Left ventricle myocardium inferior (tissue), 1 donor: ENCODE measurements at places on chromosomes 4 and X. TPM values are rescaled to one million over a fixed set of nuclear protein-coding genes. Genes with fewer than 3 reads are reported as not detected.
A peak's percentile ranks its signal among the peaks of the same experiment; 100 is the strongest.

PLP1 gene
- 7.0 TPM for total RNA-seq

DNA sequence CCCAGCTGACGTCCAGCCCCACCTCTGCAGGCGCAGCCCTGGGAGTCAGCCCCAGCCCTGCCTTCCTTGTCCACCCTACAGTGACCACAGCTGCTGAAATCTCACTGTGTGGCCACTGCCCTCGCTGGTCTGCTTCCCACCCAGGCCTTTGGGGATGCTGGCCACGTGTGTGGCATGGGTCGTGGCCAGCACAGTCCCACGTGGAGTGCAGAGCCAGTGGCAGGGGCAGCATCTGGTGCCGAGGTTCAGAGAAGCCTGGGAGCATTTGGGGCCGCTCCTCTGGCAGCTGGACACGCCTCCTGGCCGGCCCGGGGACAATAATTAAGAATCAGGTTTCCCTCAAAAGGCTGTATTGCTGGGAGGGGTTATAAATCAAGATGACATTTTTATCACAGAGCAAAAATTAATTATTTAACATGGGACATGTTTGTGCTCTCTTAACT lies 92.1 kb downstream of the HMX1 start:
- no peaks in the 10 kb centered on the region for H3K4me1 ChIP-seq
- H3K4me3 ChIP-seq: no peak overlapping the region
- H3K27ac ChIP-seq: no peak overlapping the region
- peaks cover 78% of the 10 kb centered on the region for H3K27me3 ChIP-seq
- no peak for DNase-seq
- no peaks in the 10 kb centered on the region for H3K36me3 ChIP-seq

GRCh38 chr4:181796502-181796901 lies 446.7 kb upstream of the TENM3 start:
- no peak for DNase-seq
- H3K36me3 ChIP-seq: no peaks in the 10 kb centered on the region
- H3K27ac ChIP-seq: no peak overlapping the region

CNGA1 gene
- total RNA-seq: not detected

THOC2 gene
- total RNA-seq: 27.4 TPM

ARHGAP24 gene
- total RNA-seq: 13.7 TPM

- DNase-seq: no peak
- H3K27ac ChIP-seq: peak overlapping the region; percentile 41
- no peaks in the 10 kb centered on the region for H3K36me3 ChIP-seq
- no peak overlapping the region for H3K4me3 ChIP-seq
- H3K4me1 ChIP-seq: peaks cover 79% of the 10 kb centered on the region
- no peaks in the 10 kb centered on the region for H3K27me3 ChIP-seq
Observed at GRCh38 chr4:113673450-113673849, 88.1 kb downstream of the CAMK2D start.

SFRP2 gene
- total RNA-seq: 0.14 TPM

DNA sequence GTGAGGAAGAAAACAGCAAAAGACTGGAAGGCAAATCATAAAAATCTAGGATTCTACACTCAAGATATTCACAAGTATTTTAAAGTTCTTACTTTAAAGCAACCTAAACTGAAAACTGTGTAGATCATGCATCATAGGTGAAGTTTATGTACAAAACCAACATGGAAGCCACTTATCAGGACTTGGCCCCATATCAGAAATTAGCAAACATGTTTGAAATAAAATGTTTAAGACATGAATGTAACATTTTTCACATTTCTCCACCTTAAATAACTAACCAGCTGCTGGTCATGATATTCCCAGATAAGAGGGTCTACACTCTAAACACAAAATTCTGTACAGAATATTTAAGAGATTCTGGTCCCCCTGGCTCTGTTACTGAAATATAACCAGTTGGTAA lies 38.5 kb downstream of the APBB2 start:
- H3K27me3 ChIP-seq: no peaks in the 10 kb centered on the region
- DNase-seq: no peak
- no peaks in the 10 kb centered on the region for H3K36me3 ChIP-seq
- no peak overlapping the region for H3K4me3 ChIP-seq
- peak overlapping the region; percentile 62 for H3K27ac ChIP-seq

- H3K27me3 ChIP-seq: no peaks in the 10 kb centered on the region
- no peak for DNase-seq
- no peak overlapping the region for H3K4me3 ChIP-seq
Observed at GRCh38 chr4:126800575-126801141, 832.1 kb upstream of the INTU start.

- H3K36me3 ChIP-seq: no peaks in the 10 kb centered on the region
- no peaks in the 10 kb centered on the region for H3K4me1 ChIP-seq
- H3K27ac ChIP-seq: no peak overlapping the region
- no peak for DNase-seq
- H3K4me3 ChIP-seq: no peak overlapping the region
Observed at GRCh38 chr4:108129196-108129595, 39.5 kb downstream of the LEF1 start.

- no peak overlapping the region for H3K27ac ChIP-seq
- no peak overlapping the region for H3K4me3 ChIP-seq
- no peaks in the 10 kb centered on the region for H3K27me3 ChIP-seq
Observed at GRCh38 chrX:20718592-20719380, 452.1 kb upstream of the RPS6KA3 start.

DNA sequence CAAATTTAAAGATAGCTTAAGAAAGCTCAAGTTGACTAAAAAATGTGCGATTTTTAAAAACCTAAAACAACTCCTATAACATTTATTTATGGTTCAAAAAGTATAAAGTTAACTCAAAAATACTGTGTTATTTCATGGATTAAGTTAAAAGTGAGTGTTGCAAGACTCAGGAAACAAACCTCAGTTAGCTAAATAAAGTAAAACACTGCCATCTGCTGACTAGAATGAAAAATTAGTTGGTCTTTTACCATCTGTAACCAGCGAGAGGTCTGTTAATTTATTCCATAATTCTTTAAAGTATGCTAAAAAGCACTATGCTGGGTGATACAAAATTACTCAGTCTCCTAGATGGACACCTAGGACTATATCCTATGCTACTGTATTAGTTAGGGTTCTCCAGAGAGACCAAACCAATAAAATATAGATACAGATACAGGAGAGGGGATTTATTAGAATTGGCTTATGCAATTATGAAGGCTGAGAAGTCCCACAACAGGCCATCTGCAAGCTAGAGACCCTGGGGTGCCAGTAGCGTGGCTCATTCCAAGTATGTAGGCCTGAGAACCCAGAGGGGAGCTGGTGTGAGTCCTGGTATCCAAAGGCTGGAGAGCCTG lies 4.9 kb upstream of the WDFY3 start:
- no peaks in the 10 kb centered on the region for H3K36me3 ChIP-seq
- H3K4me3 ChIP-seq: no peak overlapping the region
- DNase-seq: no peak
- no peaks in the 10 kb centered on the region for H3K27me3 ChIP-seq
- H3K4me1 ChIP-seq: peaks cover 30% of the 10 kb centered on the region
- H3K27ac ChIP-seq: no peak overlapping the region

GRCh38 chr4:151841107-151841506 lies 80.3 kb upstream of the GATB start:
- peaks cover 3% of the 10 kb centered on the region for H3K4me1 ChIP-seq
- no peak overlapping the region for H3K4me3 ChIP-seq
- no peaks in the 10 kb centered on the region for H3K36me3 ChIP-seq
- no peak overlapping the region for H3K27ac ChIP-seq
- DNase-seq: no peak

CYBB gene
- total RNA-seq: 18.7 TPM

CLNK gene
- total RNA-seq: not detected

MAGED4 gene
- 0.47 TPM for total RNA-seq

DNA sequence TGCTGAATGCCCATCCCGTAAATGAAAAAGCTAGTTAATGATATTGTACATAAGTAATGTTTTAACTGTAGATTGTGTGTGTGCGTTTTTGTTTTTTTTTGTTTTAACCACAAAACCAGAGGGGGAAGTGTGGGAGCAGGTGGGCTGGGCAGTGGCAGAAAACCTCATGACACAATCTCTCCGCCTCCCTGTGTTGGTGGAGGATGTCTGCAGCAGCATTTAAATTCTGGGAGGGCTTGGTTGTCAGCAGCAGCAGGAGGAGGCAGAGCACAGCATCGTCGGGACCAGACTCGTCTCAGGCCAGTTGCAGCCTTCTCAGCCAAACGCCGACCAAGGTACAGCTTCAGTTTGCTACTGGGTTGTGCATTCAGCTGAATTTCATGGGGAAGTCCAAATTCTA lies at the start of gene SPP1:
SPP1 (plus strand) TSS at position 249 of the 400 bp plus-strand sequence. CDS start 1,182 bp downstream, outside the sequence.
- H3K27me3 ChIP-seq: peaks cover 33% of the 10 kb centered on the region
- no peak within 1 kb of the TSS for H3K27ac ChIP-seq
- H3K4me1 ChIP-seq: no peaks in the 10 kb centered on the region
- DNase-seq: no peak
- no peaks in the 10 kb centered on the region for H3K36me3 ChIP-seq

DNA sequence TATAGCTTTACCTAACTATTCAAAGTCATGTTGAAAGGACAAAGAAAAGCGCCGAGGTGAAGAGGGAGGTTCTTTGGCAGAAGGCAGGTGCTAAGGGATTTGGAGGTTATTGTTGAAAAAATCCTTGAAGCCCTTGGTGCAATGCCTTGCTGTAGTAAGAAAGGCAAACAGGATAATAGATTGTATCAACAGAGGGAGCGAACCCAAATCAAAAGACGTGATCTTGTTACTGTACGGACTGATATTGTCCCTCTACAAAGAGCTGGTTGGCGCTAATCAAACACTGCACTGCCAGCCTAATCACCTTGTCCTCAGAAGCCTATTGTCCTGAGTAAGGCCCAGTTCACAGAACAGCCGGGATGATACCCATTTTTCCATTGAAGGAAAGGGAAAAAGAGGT lies 182.9 kb downstream of the ZIC3 start:
- H3K36me3 ChIP-seq: no peaks in the 10 kb centered on the region
- H3K27me3 ChIP-seq: no peaks in the 10 kb centered on the region
- no peak overlapping the region for H3K27ac ChIP-seq
- no peak overlapping the region for H3K4me3 ChIP-seq
- DNase-seq: no peak

DRD5 gene
- not detected for total RNA-seq

- peaks cover 10% of the 10 kb centered on the region for H3K36me3 ChIP-seq
- H3K27ac ChIP-seq: no peak overlapping the region
- peaks cover 26% of the 10 kb centered on the region for H3K27me3 ChIP-seq
- no peak for DNase-seq
- H3K4me1 ChIP-seq: peaks cover 36% of the 10 kb centered on the region
- no peak overlapping the region for H3K4me3 ChIP-seq
Observed at GRCh38 chr4:5712517-5712916, 1.5 kb downstream of the EVC start.

DNA sequence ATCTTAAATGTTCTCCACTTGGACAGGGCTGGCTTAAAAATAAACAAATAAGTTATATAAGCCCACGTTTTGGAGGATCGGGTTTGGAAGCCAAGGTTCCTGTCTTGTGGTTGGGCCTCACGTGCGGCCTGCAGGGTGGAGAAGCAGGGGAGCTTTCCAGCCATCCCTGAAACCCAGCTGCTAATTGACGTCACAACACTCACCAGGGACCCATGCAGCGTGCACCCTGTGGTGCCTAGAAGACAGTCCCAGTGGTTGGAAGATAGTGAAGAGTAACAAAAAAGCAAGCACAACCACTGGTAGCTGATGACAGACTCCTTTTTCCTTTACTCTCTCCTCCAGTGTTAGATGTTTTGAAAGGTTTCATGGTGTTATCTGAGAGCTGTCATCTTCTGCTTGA lies 142.0 kb upstream of the RBPJ start:
- peak; percentile 65 for DNase-seq
- peaks cover 7% of the 10 kb centered on the region for H3K4me1 ChIP-seq
- no peaks in the 10 kb centered on the region for H3K36me3 ChIP-seq
- H3K4me3 ChIP-seq: no peak overlapping the region
- peaks cover 19% of the 10 kb centered on the region for H3K27me3 ChIP-seq

GRCh38 chrX:54085666-54086065 lies 41.4 kb upstream of the PHF8 start:
- peaks cover 4% of the 10 kb centered on the region for H3K36me3 ChIP-seq
- H3K27ac ChIP-seq: no peak overlapping the region
- no peak overlapping the region for H3K4me3 ChIP-seq
- H3K4me1 ChIP-seq: no peaks in the 10 kb centered on the region

DNA sequence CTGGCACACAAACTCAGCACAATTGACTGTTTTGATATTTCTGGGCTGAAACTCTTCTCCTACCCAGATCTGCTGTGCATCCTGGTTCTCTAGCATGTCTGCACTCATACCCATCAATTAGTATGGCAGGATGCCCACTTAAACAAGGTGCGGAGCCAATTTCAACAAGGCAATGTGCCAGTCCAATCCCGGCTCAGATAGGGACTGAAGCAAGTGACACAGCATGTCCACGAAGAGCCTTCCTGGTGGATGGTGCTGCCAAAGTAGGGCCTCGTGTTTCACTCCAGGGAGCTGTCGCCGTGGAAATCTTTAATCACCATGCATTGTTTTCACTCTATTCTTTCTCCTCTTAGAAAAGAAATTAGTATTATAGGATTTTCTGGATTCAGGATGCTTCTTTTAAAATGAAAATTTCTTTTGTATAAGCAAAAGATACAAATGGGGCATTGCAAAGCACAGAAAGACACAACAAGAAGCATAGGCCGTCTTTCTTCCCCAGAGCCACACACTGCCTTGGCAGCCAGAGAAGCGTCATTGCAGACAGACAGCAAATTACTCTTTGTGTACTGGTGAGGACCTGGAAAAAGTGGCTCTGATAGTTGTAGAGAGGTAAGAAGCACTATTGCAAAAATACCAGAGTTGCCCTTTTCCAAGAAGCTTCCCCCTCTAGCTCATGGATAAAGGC lies 40.6 kb upstream of the LSM6 start:
- no peaks in the 10 kb centered on the region for H3K27me3 ChIP-seq
- peaks cover 7% of the 10 kb centered on the region for H3K4me1 ChIP-seq
- DNase-seq: peak; percentile 16
- no peak overlapping the region for H3K27ac ChIP-seq
- H3K4me3 ChIP-seq: no peak overlapping the region

CPLX1 gene
- total RNA-seq: 4.8 TPM

POU4F2 gene
- total RNA-seq: not detected

DNA sequence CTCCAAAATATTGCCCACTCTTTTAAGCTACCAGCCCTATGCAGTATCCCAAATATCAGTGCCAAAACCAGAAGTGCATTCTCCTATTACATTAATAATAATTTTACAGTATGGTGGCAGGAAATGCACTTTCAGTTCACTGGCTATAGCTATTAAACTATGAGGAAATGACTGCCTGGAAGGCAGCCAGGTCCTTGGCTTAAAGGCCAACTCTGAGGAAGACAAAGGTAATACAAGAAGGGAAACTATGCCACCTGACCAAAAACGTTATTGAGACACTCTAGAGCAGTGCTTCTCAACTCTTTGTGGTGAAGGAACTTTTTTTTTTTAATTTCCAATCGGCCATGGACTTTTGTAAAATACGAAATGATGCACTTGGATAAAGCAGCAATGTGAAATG lies 133.6 kb upstream of the VAMP7 start:
- no peak overlapping the region for H3K4me3 ChIP-seq
- no peaks in the 10 kb centered on the region for H3K36me3 ChIP-seq
- H3K27ac ChIP-seq: no peak overlapping the region
- H3K4me1 ChIP-seq: peaks cover 39% of the 10 kb centered on the region
- DNase-seq: peak; percentile 25

- no peaks in the 10 kb centered on the region for H3K4me1 ChIP-seq
- peak overlapping the region; percentile 78 for H3K27ac ChIP-seq
- no peaks in the 10 kb centered on the region for H3K27me3 ChIP-seq
- no peak for DNase-seq
- H3K4me3 ChIP-seq: no peak overlapping the region
Observed at GRCh38 chrX:38357747-38358673, 5.6 kb downstream of the OTC start.

GRCh38 chr4:169226565-169226964 lies 44.2 kb downstream of the SH3RF1 start:
- H3K4me1 ChIP-seq: peaks cover 33% of the 10 kb centered on the region
- no peaks in the 10 kb centered on the region for H3K36me3 ChIP-seq
- H3K27me3 ChIP-seq: no peaks in the 10 kb centered on the region
- no peak overlapping the region for H3K27ac ChIP-seq
- DNase-seq: no peak
- H3K4me3 ChIP-seq: no peak overlapping the region
